ENCODE measurements at places on chromosomes 11 and 22.

DNA sequence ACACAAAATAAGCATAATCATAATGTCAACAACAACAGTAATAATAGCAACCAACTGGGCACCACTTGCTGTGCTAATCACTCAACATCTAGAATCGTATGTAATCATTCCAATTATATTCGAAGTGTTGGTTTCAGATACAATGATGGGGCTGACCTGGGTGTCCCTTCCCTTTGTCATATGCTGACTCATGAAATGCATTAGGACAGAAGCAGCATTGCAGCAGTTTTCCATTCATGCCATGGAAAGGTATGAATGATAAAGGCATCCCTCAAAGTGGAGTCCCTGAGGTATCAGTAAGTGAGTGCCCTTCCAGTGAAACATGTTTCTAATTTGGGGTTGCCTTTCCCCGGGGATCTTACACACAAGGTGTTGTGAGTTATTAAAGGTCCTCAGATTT is 46.3 kb upstream of the ANO3 start:
- no peak for DNase-seq

DNA sequence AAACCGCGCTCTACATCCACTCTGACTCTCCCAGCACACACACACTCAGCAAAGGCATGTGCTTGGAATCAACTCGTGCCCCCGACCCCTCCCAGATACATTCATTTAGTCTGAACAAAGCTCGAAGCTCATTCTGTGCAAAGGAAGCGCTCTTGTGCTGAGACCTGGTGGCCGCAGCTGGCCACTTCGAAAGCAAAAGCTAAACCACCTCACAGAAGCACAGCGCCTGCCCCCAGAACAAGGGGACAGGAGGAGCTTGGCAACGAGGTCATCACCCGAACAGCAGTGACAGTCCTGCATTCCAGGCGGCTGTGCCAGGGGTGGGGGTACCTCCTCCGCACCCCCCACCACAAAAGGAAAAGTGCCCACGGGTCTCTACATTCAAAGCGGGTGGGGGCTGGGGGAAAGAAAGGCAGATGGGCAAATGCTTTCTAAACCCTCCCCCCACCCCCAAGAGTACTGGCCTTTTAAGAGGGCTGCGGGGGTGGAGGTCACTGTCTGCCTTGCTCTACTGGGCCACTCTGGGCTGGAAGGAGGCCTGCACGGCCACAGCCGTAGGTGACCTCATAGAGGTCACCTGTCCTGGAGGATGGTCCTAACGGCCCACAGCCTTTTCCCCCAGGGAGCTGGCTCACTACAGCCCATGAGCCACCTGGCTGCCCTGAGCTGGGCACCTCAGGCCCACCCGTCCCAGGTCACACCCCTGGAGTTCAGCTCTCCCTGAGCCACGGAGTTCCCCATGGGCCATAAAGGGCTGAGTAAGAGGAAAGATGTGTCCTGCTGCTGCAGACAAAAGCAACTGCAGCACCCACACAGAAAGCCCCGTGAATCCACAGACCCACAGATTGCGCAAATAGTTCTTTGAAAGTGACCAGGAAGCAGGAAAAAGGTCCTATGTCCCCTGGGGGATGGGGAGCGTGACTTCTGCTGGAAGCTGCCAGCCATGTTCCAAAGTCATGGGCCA is 21.3 kb downstream of the CBX7 start:
- peak; percentile 76 for DNase-seq

DNA sequence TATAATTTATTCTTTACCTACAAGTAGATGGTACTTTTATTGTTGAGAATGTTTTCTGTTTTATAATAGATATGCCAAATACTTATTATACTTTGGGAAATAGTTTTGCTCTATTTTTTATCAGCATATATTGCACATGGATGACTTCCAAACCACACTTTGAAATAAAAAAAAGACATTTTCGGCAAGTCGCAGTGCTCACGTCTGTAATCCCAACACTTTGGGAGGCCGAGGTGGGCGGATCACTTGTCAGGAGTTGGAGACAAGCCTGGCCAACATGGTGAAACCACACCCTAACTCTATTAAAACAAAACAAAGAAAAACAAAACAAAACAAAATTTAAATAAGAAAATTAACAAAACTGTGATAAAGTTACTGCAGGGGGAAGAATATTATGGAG is 983.9 kb upstream of the CNTN5 start:
- no peak for DNase-seq

DNA sequence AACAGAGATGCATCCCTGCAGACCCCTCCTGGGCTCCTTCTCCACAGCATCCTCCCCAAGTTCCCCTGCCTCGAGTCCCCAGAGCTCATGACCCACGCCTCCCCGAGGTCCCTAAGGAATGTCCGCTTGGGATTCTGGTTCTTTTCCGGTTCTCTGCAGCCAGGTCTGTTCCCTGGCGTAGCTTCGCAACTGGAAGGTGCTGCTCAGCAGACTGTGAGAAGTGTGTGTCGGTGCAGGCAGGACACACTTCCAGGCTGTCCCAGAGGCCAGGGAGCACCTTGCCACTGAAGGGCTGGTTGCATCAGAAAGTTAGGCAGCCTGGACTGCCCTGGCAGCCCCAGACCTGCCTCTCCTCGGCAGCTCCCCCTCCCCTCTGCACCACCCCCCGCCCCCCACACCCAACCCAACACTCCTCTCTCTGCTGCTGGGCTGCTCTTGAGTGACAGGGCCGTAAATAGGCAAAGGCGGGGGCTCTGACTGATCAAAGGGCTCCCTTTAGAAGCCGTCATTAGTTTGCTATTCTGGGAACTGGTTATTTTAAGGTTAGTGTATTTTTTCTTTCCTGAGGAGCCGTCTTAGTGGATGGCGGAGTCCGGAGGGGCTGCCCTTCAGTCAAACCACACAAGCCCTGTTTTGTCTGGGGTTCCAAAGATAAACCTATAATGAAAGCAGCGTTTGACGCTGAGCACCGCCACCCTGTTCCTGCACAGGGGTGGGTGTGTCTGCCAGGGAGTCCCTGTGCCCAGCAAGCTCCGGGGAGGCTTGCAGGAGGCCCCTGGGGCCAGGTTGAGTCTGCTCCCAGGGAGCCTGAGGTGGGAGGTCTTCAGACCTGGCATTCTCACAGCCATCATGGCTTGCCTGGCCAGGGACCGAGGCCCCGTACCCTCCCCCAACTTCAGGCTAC is 88.6 kb upstream of the KCNQ1OT1 start:
- DNase-seq: no peak

- DNase-seq: peak; percentile 85
These were observed 1.4 kb upstream of the CELSR1 start for GRCh38 chr22:46538814-46539160.

- no peak for DNase-seq
These were observed 6.5 kb downstream of the HMBS start for GRCh38 chr11:119091178-119091577.

DNA sequence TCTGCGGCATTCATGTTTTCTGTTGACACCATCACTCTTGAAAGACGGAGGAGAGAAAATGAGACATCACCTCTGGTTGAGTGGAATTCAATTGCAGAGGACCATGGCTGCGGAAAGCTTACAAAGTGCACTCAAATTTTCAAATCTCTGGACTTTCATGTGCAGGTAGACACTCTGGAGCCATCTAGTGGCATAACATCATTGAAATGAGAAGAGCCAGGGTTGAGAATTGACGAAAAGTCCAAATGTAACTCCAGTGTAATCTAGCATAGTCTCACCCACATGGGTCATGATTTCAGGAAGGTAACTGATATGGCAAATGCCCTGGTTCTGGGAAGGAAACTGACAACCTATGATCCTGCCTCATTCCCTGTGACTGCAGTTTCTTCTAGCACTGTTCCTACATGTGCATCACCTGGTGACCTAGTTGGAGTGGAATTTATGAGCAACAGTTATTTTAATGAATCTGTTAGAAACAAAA is 687.8 kb downstream of the KCNA4 start:
- DNase-seq: no peak

DNA sequence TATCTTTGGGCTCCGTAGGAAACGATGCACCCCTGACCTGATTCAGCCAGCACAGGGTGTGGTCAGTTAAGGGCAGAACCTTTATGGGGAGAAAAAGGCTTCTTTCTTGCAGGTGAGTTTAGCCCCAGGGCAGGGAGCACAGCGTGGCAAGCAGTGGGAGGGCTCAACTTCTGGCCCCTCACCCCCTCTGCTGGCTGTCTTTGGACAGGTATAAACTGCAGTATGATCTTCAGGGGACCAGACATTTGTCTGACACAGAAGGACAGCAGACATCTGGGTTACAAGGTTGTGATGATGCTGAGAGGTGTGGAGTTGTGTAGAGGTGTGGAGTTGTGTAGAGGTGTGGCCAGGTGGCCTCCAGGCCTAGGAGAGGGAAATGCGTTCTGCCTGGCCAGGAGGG is 324.0 kb upstream of the PLET1 start:
- no peak for DNase-seq

- no peak for DNase-seq
These were observed at the start of gene SLC16A8 for GRCh38 chr22:38083931-38084631. Gene SLC16A8 (minus strand): TSS chr22:38084184. CDS start chr22:38082873, 1,311 bp downstream.

GRCh38 chr11:119525180-119525866 is 102.4 kb upstream of the THY1 start:
- peak; percentile 91 for DNase-seq

DNA sequence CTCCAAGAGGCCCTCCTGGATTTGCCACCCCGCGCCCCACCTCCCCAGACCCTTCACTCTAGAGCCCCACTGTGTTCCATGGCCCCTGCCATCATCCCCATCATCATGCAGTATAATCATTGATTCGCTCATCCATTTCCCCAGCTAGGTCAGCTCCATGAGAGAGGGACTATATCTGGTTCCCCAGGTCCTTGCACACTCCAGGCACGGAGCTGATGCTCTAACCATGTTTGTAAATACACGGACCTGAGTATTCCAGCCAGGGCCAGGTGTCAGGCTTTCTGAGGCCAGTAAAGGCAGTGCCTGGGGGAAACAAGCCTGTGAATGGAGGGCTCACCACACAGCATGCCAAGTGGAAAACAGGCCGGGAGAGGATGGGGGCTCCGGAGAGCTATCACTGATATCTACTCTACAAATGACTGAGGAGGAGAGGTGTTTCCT is 27.1 kb upstream of the OAF start:
- DNase-seq: no peak

DNA sequence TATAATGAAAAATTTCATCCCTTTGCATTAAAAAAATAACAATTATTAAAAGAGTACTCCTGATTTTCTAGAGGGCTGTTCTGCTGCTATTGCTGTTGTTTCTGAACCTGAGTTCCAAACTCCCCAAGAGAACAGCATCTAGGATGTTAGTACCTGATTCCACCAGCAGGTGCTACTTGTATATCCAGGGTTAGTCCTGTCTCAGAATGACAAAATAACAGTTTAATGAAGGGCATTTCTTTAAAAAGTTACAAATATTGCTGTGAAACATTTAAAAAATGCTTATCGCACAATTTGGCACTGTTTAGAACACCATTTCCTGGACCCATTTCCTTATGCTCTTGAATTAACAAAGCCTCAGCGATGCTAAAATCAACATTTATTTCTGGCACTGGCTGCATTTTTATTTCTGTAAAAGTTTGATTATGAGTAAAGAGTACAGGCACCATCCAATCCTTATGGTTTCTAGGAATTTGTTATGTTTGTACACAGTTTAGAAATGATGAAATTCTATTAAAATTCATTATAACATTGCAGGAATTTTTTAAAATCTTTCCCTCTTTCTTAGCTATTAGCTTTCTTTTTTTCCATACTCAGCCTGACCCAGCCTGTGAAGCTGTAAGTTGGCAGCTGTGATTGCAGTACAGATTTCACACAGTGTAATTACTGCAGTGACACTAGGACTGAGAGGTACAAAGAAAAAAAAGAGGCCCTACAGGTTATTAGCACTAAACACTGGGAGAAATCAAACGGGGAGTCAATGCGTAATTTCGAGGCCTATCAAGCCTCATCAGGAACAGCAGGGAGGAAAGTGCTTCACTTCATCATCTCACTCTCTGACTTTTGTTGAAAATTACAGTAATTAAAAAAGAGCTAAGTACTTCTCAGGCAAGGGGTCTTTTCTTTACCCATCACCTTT is 208.8 kb downstream of the DCDC1 start:
- DNase-seq: no peak

All from suppressor macrophage treated with lipopolysaccharide for 4 hours (primary cell).